Sigmoid colon (tissue), 7 donors: ENCODE measurements at places on chromosomes 5 and 9. TPM values are rescaled to one million over a fixed set of nuclear protein-coding genes. Genes with fewer than 3 reads are reported as not detected.

LCN1 gene
- total RNA-seq: not detected

IL3 gene
- total RNA-seq: not detected

C9 gene
- total RNA-seq: not detected

LIX1 gene
- total RNA-seq: 2.4 TPM

DNA sequence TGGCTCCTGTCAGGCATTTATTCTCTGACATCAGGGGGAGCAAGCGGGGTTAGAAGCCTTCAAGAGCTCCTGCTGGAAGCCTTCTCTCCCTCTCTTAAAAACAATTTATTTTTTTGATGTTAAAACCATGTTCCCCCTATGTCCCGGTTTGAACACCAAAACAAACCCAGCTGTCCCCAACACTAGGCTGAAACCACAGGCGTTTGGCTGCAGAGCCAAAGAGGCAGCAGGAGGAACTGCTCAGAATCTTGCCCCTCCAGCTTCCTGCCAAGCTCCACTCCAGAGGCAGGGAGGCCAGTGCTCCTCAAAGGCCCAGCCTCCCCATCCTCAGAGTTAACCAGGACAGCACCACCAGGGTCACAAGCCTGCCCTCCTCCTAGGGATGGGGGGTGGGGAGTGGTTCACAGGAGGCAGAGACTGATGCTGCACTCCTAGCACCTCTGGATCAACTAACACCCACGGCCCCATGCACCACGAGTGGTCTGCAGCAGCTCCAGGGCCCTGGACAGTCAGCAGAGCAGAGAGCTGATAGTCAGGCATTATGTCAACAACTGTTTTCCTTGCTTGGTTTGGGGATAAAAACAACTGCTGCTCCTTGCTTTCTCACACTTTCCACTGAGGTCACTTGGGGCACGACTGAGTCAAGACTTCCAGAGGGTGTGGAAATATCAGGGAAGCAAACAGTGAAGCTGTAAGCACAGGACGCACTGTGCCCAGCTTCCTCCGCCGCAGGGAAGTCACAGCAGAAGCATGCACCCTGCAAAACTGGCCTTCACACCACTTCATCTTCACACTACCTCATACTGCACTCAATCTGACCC lies 96.5 kb upstream of the ADRA1B start:
- peak; percentile 93 for DNase-seq

DNA sequence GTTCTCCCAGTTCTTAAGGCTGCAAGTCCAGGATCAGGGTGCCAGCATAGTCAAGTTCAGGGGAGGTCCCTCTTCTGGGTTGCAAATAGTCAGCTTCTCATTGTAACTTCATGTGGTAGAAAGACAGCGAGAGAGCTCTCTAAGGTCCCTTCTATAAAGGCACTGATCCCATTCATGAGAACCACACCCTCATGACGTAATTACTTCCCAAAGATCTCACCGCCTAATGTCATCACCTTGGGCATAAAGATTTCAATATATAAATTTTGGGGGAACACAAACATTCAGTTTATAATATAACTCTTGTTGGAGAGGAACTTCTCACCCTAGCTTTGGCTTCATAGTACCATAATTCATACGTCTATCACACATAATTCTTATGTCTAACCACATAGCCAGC lies 203.9 kb upstream of the VLDLR start:
- DNase-seq: no peak
